ENCODE measurements at places on chromosomes 4 and X.
A peak's percentile ranks its signal among the peaks of the same experiment; 100 is the strongest.

GRCh38 chr4:25609976-25610375 is 45.7 kb upstream of the SLC34A2 start:
- no peak for DNase-seq

DNA sequence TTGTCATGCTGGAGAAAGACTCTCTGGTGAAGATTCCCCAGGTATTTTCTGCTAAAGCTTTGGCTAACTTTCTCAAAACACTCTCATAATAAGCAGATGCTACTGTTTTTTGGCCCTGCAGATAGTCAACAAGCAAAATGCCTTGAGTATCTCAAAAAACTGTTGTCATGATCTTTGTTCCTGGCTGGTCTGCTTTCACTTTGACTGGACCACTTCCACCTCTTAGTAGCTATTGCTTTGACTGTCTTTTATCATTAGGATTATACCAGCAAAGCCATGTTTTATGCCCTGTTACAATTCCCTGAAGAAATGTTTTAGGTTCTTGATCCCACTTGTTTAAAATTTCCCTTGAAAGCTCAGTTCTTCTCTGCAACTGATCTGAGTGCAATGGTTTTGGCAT is 231.5 kb downstream of the SLC7A11 start:
- no peak for DNase-seq

- no peak for DNase-seq
Observed at GRCh38 chr4:100372432-100372831, 145.4 kb downstream of the EMCN start.

DNA sequence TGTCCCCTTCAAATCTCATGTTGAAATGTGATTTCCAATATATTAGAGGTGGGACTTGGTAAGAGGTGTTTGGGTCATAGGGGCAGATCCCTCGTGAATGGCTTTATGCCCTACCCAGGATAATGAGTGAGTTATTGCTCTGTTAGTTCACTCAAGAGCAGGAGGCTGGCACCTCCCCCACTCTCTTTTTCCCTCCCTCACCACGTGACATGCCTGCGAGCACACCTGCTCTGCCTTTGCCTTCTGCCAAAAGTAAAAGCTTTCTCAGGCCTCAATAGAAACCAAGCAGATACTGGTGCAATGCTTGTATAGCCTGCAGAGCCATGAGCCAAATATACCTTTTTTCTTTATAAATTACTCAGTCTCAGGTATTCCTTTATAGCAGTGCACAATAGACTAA is 286.3 kb upstream of the UGT8 start:
- DNase-seq: no peak

GRCh38 chr4:100098011-100098545 is 92.2 kb downstream of the DDIT4L start:
- no peak for DNase-seq

- no peak for DNase-seq
Observed at GRCh38 chr4:94454405-94454804, 2.7 kb downstream of the PDLIM5 start.

- peak; percentile 55 for DNase-seq
Observed at GRCh38 chr4:177356206-177356605, 46.5 kb downstream of the NEIL3 start.
